GM12878 (cell line): ENCODE measurements at places on chromosomes 2 and 18. TPM values are rescaled to one million over a fixed set of nuclear protein-coding genes. Genes with fewer than 3 reads are reported as not detected.

The CHRND gene
- total RNA-seq, result not detected in 2 replicates

The BMP10 gene
- not detected in 2 replicates for total RNA-seq

The ANKRD29 gene
- total RNA-seq, result 1.4 and 1.7 TPM in 2 replicates

- H3K36me3 ChIP-seq, result no peaks in the 10 kb centered on the region
- DNase-seq, result no peak
- H3K27ac ChIP-seq, result no peak overlapping the region
- H3K4me3 ChIP-seq, result no peak overlapping the region
- no peaks in the 10 kb centered on the region for H3K4me1 ChIP-seq
Observed at GRCh38 chr18:49893036-49893435, 79.7 kb upstream of the ACAA2 start.

GRCh38 chr2:105631922-105632321 is 112.8 kb upstream of the NCK2 start:
- H3K36me3 ChIP-seq, result no peaks in the 10 kb centered on the region
- H3K27ac ChIP-seq, result no peak overlapping the region
- H3K27me3 ChIP-seq, result no peaks in the 10 kb centered on the region; the same call in 1 of the 2 replicates

The CROCC2 gene
- not detected in 2 replicates for total RNA-seq

- no peak overlapping the region for H3K4me3 ChIP-seq
- no peak overlapping the region for H3K27ac ChIP-seq
- no peak for DNase-seq
- no peaks in the 10 kb centered on the region; the same call in 1 of the 2 replicates for H3K27me3 ChIP-seq
- H3K4me1 ChIP-seq, result peaks cover 10% of the 10 kb centered on the region
Observed at GRCh38 chr2:33209976-33210375, 263.2 kb downstream of the LTBP1 start.

The SIX3 gene
- total RNA-seq, result 0.21 and 0.26 TPM in 2 replicates

The TNFRSF11A gene
- total RNA-seq, result 0.18 and 0.56 TPM in 2 replicates

- peaks cover 9% of the 10 kb centered on the region for H3K4me1 ChIP-seq
- no peak for DNase-seq
- H3K36me3 ChIP-seq, result no peaks in the 10 kb centered on the region
- H3K4me3 ChIP-seq, result no peak overlapping the region
- no peak overlapping the region for H3K27ac ChIP-seq
Observed at GRCh38 chr2:70854411-70854810, 18.8 kb upstream of the CD207 start.

The BOLL gene
- not detected in 2 replicates for total RNA-seq

DNA sequence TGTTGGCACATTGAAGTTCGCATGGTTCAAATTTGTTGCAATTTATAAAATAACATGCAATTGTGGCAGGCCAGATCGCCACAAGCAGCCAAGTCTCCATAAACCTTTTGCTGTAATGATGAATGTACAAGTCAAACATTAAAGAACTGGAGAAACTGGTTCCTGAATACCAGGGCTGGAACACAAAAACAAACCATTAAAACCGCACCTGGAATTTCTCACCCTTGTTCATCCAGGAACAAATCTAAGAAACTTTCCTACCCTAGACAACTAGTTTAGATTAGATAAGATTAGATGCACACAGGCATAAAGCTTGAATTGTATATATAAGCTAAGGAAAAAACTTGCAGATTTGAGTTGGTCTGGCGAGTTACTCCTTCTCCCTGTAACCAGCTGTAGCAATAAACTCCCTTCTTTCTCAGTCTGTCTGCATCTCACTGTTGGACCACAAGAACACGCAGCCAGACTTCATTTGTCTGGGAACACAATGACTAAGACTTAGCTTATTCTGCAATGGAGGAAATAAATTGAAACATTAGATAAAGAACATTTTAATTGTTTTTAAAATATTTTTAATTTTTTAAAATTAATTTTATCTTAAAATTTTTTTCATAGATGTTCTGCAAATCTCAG is 1835.5 kb upstream of the LRRTM1 start:
- DNase-seq, result no peak
- H3K4me3 ChIP-seq, result no peak overlapping the region
- no peaks in the 10 kb centered on the region for H3K27me3 ChIP-seq
- no peaks in the 10 kb centered on the region for H3K4me1 ChIP-seq

DNA sequence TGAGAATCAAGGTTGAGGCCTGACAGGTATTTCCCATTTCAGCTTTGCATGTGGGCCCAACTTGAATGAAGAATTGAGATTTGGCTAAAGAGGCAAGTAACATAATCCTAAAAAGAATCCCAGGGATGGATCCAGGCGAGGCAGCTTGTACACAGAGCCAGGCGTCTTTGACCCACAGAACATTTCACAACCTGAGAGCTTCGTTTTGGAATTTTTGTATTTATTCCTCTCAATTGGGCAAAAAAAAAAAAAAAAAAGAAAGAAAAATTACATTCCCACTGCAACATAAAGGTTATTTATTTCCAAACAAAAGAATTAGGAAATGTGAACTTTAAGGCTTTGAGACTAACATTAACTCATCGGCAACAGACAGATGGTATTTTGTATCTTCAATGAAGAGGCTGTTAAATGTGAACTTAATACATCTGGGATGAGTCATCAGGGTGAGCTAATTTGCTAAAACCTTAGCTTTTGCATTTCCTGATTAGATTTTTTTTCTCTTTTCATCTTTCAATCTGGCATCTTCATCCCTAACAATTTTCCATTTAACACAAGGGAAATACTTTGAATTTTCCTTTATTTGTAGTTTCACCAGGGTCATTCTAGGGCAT is 478.5 kb upstream of the TNP1 start:
- H3K27me3 ChIP-seq, result no peaks in the 10 kb centered on the region
- H3K4me1 ChIP-seq, result no peaks in the 10 kb centered on the region
- no peak for DNase-seq
- H3K36me3 ChIP-seq, result no peaks in the 10 kb centered on the region
- no peak overlapping the region for H3K4me3 ChIP-seq

DNA sequence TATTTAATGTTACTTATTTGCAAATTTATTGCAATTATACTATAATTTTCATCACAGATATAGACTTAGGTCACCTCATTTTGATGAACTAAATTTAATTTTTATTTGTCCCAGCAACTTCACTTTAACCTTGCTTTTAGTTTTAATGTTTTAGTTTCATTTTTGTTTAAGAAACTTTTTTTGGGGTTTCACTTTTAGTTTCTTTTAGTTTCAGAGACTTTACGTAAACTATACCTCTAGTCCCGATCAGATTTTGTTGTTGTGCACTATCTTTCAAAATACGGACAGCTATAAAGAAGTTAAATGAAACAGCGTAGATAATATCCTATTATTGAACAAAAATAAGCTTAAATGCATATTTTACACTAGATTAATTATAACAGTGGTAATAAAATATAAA is 460.5 kb downstream of the ERBB4 start:
- no peak overlapping the region for H3K4me3 ChIP-seq
- H3K27me3 ChIP-seq, result no peaks in the 10 kb centered on the region
- H3K4me1 ChIP-seq, result no peaks in the 10 kb centered on the region; the same call in 1 of the 2 replicates

The RFX8 gene
- total RNA-seq, result not detected in 2 replicates

DNA sequence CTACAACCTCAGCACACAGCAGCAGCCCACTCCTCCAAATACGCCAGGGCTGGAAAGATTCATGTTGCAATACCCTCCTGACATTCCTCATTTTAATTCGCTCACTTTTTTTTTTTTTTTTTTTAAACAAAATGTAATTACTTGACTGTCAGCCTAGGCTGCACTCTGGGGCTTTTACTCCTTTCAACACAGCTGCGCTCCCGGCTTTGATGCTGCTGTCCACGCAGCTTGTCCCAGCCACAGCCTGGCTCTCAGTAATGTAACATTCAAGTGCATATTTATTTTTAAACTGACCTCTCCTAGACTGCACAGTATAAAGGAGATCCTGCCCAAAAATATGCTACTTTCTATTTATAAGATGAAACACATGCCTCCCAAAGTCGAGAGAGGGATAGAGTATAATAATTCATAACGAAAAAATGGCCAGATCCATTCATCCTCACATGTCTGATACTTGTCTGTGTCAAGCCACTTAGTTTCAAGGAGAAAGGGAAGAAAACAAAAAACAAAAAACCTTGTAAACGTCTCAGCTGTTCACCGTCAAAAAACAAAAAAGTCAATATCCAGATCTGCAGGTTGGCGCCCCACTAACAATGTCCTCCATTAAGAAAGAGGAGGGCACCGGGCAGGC is 949 bp downstream of the CDC42EP3 start:
- H3K4me3 ChIP-seq, result peak overlapping the region; percentile 82
- H3K27me3 ChIP-seq, result no peaks in the 10 kb centered on the region
- no peak for DNase-seq
- peaks cover 13% of the 10 kb centered on the region; the same call in 1 of the 2 replicates for H3K36me3 ChIP-seq
- peak overlapping the region; percentile 77 for H3K27ac ChIP-seq
- H3K4me1 ChIP-seq, result peaks cover 3% of the 10 kb centered on the region; the same call in 1 of the 2 replicates

The DNAH7 gene
- 0.19 and 0.31 TPM in 2 replicates for total RNA-seq

GRCh38 chr2:237860273-237860935 is 981 bp downstream of the RAMP1 start:
- H3K36me3 ChIP-seq, result no peaks in the 10 kb centered on the region
- no peak overlapping the region for H3K4me3 ChIP-seq
- no peak overlapping the region for H3K27ac ChIP-seq
- peaks cover 4% of the 10 kb centered on the region for H3K27me3 ChIP-seq
